ENCODE measurements at places on chromosomes 13 and 19.

GRCh38 chr13:41762796-41763195, 198.1 kb downstream of the VWA8 start:
- DNase-seq = no peak

DNA sequence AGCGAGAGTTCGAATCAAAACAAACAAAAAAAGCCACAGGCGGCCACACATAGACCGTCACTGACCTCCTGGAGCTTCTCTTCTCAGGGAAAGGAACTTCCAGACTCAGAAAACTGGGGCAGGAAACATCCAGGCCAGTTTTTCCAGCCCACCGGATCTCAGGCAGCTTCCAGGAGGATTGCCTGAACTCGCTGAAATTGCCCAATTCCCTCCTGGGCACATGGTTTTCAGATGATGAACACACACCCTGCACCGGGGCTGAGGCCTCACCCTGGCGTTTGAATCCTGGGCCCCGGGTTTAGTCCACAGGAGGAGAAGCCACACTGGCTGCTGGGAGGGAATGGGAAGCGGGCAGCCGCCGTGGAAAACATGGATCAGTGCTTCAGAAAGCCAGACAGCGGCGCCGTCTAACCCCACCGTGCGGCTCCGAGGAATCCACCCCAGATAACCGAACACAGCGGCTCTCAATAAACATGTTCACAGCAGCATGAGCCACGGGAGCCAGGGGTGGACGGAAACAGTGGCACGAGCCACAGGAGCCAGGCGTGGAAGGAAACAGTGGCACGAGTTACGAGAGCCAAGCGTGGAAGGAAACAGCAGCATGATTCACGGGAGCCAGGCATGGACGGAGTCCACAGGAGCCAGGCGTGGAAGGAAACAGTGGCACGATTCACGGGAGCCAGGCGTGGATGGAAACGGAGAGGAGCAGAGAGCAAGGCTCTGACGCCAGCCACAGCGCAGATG, 18.2 kb upstream of the PTBP1 start:
- DNase-seq = peak; percentile 85

- no peak for DNase-seq
Measured at GRCh38 chr19:32406161-32407003, 812 bp downstream of the DPY19L3 start.

- DNase-seq = no peak
Measured at GRCh38 chr13:113991191-113991669, 17.4 kb upstream of the C13orf46 start.

DNA sequence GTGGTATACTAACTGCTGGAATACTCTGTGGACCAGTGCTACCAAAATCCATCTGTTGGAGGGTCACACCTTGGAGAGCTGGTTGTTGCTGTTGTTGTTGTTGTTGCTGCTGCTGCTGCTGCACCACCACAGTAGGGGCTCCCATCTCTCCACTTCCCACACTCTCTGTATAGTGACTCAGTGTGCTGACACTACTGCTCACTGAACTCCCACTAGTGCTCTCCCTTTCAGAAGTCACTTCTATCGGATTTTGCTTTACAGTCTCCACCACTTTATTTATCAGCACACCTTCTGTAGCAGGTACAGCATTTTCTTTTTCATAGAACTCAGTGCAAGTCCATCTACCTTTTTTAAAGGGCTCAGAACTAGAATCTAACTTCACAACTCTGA, 1.7 kb downstream of the TSC22D1 start:
- no peak for DNase-seq
